ENCODE measurements at places on chromosomes 1 and 21. TPM values are rescaled to one million over a fixed set of nuclear protein-coding genes. Genes with fewer than 3 reads are reported as not detected.

GRCh38 chr1:6103111-6103853 lies 57.6 kb downstream of the KCNAB2 start:
- no peak for DNase-seq
- no peak overlapping the region for H3K4me3 ChIP-seq
- H3K4me1 ChIP-seq, result no peaks in the 10 kb centered on the region
- H3K27ac ChIP-seq, result no peak overlapping the region

DNA sequence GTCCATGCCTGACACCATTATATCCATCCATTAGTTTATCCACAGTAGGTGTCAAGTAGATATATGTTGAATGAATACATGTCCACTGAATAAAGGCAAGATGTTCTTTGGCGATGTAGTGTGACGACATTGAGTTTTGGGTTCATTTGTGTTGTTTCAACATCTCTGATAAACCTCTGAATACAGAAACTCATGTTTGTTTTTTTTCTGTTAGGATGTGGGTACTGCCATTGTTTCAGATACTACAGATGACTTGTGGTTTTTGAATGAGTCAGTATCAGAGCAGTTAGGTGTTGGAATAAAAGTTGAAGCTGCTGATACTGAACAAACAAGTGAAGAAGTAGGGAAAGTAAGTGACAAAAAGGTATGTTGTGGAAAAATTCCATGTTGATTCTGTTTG lies 28.1 kb downstream of the MDM4 start:
- H3K36me3 ChIP-seq, result peaks cover 40% of the 10 kb centered on the region
- no peaks in the 10 kb centered on the region for H3K27me3 ChIP-seq
- no peaks in the 10 kb centered on the region for H3K4me1 ChIP-seq
- H3K4me3 ChIP-seq, result no peak overlapping the region
- no peak for DNase-seq

The AADACL4 gene
- 0.24 TPM for total RNA-seq

- no peaks in the 10 kb centered on the region for H3K36me3 ChIP-seq
- no peaks in the 10 kb centered on the region for H3K27me3 ChIP-seq
- no peak overlapping the region for H3K4me3 ChIP-seq
- DNase-seq, result no peak
- H3K27ac ChIP-seq, result no peak overlapping the region
Observed at GRCh38 chr1:35864813-35865212, 18.2 kb upstream of the AGO1 start.

The RABIF gene
- 10.7 TPM for total RNA-seq

The GUCA2B gene
- 1.3 TPM for total RNA-seq

All from progenitor cell of endocrine pancreas (in vitro differentiated cells).